ENCODE measurements at places on chromosomes 12 and 14.

DNA sequence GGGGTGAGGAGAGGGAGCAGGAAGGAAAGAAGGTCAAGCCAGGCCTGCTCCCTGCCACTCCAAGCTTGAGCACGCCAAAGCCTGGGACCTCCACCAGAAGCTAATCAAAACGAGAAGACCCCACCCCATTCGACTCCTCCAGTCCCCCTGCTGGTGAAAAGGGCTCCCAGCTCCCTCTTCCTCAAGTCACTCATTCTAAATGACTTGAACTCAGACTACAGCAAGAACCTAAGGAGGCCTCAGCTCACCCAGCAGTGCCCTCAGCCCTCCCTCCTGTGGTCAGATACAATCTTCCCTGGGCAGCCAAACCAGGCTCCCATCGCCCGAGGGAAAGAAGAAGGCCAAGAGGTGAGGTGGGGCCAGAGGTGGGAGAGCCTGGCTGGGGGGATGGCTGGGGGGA is 17.4 kb downstream of the HDAC7 start:
- DNase-seq = no peak

DNA sequence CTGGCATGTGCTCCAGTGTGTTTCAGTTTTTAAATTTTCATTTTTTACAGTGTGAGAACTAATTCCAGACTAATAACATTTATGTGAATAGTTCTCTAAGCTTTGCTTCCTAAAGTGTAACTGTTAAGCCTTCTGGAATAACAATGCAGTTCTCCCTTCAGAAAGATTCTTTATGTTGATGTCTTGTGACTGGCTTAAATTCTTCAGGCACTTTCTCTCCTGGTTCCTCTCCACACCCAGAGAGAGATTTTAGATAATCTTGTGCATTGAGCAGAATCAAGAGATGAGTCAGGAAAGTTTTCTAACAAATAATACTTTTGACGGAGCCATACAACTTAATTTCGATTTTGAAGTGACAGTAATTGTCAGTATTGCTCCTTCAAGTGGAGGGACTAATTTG is 118.5 kb downstream of the RAD51B start:
- DNase-seq = no peak

DNA sequence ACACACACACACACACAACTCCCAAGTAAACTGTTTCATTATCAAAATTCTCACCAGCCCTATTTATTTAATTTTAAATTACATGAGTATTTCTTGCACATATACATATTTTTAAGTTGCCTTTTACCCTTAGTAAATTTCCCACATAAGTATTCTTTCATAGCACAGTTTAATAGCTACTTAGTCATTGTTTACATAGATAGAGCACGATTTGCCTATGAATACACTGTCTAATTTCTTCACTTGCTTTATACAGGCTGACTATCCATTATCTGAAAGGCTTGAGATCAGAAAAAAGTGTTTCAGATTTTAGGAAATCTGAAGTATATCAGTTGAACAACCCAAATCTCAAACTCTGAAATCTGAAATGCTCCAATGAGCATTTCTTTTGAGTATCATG is 30.9 kb downstream of the NIN start:
- DNase-seq = no peak

GRCh38 chr12:49687941-49688340 is 19.3 kb downstream of the FMNL3 start:
- DNase-seq = no peak

- DNase-seq = no peak
These were observed 31.4 kb upstream of the SNAPC1 start for GRCh38 chr14:61730756-61731373.

DNA sequence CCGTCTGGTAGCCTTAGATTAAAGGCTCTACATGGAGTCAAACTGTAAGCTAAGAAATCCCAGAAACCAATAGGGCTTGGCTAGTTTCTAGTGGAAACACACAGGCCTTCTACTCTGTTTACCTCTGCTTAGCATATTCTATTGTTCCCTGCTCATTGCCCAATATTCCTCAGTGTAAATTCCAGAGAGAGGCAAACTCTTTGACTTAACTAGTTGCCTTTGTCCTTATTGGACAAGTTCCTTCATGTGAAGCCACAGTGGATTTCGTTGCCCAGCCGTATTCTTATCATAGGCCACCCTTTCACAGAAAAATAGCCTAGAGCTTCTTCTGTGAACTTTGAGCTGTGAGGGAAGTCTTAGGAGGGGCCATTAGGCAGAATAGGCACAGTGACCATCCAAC is 186.1 kb downstream of the PLCZ1 start:
- no peak for DNase-seq

GRCh38 chr14:76390621-76391020 is 14.7 kb downstream of the ESRRB start:
- no peak for DNase-seq

DNA sequence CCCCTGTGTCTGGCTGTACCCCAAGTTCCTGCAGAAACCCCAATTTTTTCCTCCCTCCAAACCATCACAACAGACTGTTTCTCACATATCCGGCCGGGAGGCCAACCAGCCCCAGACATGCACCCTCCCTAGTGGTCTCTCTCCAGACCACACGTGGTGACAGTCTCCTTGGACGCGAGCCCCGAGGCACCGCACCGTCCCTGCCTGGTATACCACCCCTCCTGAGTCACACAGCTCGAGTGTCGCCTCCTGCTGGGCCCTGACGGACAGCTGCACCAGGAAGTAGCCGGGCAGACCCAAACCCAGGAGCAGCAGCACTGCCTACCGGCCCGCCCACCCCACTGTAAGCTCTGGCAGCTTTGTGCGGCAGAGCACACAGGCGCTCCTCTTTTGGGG is 97.4 kb downstream of the RFLNA start:
- peak; percentile 75 for DNase-seq

DNA sequence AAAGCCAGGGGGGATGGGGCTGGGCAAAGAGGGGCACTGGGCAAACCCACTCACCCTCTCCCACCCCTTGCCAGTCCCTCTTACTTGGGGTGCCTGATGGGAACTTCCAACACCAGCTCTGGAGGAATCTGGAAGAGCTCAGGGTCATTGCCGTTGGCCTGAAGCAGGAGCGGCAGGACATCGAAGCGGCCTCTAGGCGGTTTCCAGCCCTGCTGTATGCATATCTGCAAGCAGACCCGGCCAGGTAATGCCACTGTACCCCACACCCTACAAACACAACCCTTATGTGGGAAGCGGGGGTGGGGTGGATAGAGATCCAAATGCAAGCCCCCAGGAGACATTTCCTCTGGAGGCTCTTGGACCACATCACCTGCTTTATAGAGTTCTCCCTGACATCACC is 83.6 kb downstream of the NOS1 start:
- DNase-seq = no peak

DNA sequence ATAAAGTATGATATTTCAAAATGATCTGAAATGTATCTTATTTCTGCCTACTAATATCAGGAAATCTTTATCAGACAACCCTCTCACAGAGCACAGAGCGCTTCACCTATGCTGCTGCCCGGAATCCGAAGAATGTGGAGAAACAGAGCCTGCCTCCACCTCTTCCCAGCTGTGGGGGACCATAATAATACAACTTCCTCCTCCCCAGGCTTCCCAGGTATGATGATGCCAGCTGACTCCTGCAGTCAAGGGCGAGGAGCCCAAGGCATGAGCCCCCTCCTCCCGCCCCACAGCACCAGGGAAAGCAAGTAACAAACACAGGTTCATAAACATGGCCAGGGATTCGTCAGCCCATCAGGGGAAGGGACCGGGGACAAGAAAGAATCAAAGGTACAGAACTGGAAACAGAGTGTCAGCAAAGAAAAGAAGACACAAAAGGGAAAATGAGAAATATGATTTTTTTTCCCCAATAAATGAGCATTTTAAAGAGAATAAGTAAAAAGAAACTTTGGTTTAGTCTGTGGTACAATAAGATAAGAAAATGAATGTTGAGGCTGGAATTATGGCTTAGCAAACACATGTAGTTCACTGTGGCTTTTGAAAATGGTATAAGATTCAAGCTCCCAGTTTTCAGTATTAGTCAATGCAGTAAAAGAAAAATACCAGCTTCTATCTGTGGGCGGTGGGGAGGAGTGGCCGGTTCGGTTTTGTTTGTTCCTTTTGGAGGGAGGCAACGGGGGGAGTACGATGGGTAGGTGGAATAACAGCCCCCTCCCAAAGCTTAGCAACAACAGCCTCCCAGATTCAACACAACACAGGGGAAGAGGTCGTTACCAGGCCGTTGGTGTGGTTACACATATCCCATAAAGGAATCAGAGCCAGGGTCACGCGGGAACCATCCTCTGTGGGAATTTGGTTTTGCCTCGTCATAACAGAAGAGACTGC is 68.3 kb downstream of the SETD3 start:
- DNase-seq = peak; percentile 39

DNA sequence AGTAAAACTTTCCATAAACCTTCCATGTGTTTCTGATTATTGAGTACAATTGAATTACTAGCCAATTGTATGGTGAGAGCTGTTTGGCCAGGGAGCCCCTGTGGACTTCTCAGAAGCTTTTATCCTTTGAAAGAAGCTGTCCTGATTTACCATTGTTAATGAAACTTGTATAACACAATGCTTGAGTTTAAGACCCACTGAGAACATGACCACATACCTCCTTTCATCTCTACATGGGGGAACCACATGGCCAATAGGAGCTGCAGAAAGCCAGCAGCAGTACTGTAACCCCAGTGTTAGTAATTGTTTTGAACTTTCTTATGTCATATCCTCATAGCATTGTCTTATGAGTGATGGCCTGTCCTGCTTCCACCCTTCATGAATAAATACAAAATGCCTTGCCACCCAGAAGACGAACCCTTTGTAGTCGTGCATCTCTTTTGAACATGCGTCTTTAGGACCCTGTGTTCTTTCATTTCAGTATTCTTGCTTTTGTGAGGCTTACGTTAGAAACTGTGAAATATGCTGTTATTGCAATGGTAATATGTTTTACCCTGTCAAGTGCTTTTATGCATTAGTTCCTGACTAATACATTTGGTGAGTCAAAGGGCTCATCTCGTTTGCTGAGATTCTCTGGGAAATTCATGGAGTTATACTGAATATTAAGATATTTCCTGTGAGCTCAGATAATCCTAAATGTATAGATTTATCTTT is 815.7 kb downstream of the NRXN3 start:
- DNase-seq = no peak

DNA sequence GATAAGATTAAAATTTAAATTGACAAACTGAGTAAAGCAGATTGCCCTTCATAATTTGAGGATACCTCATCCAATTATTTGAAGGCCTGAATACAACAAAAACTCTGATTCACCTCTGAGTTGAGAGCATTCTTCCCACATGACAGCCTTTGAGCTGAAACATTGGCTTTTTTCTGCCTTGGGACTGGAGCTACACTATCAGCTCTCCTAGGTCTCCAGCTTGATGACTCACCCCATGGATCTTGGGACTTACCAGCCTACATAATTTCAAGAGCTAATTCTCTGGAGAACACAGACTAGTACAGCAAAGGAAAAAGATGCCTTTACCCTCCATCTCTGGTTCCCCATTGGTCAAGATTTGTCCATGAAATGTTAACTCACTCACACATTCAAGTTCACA is 555.1 kb downstream of the FOXG1 start:
- DNase-seq = no peak

GRCh38 chr12:8603856-8604255 is 8.8 kb downstream of the AICDA start:
- no peak for DNase-seq

DNA sequence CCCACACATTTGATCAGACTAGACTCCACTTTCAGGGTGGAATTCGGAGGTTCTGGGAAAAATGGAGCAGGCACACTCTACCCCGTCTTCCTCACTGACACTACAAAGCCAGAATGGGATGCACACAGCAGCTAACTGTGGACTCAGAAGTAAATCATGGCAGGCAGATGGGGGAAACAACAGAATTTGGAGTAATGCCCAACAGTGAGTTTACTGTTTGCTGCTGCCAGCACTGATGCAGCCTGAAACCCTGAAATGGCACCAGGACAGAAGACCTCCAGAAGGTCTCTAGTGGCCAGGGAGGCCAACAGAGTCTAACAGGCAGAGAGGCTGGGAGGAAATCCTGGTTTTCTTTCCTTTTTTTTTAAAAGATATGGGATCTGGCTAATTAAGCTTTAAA is 24.6 kb downstream of the KCTD10 start:
- no peak for DNase-seq

DNA sequence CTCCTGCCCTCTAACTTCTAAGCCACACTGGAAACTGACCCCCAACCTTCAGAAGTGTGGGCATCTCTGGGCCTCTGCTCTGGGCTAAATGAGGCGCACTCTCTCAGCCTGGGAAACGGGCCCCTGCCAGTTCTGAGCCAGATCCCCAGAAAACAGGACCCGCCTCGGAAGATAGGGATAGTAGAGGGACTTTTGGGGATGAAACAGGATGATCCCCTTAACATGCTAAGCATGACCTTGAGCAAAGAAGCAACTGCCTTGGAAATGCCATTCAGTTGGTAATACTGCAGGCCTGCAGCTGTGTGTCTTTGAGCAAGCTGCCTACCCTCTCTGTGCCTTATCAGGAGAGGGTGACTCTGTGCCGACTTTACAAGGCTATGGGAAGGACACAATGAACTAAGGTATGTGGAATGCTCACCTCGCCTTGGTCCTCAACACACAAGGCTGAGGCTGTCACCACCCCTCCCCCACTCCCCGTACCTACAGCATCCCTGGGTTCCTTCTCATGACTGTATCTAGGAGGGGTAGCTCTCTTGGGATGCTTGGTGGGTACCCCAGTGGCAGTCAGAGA is 54.0 kb downstream of the NCOR2 start:
- no peak for DNase-seq

GRCh38 chr14:51682411-51682810 is 30.7 kb downstream of the FRMD6 start:
- DNase-seq = no peak

DNA sequence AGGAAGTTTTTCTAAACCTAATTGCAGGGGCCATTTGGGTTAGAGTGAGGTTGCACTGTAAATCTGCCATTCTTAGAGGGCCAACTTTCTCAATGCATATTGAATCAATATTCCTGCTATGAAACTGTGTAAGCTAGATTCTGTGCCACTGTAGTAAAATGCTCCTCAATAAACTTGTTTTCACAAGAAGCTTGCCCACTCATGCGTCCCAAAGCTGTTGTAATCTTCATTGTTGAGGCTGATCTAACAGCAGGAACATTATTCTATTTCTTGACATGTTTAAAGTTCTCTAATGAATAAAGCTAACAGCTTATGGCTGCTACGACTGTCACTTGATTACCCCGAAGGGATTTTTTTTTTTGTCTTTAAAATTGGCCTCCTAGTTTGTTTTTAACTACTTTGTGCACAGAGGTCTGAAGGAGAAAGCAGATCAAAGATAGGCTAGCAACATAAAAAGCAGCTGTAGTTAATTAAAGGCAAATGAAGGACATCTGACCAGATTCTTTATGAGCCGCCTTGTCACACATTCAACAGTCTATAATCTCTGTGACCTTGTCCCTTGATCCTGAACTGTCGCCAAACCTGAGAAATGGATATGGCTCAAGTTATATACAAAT is 243.7 kb downstream of the PAX9 start:
- no peak for DNase-seq
